Stimulated activated CD8-positive, alpha-beta memory T cell treated with anti-CD3 and anti-CD28 coated beads, Interleukin-4, amount 100 ng/mL, for 4 hours (primary cell): ENCODE measurements at places on chromosomes 1 and 21.
A peak's percentile ranks its signal among the peaks of the same experiment; 100 is the strongest.

- DNase-seq = no peak
These were observed 2.0 kb upstream of the GJC2 start for GRCh38 chr1:228147768-228148167.

GRCh38 chr1:210616356-210616755, 287.7 kb downstream of the HHAT start:
- no peak for DNase-seq

DNA sequence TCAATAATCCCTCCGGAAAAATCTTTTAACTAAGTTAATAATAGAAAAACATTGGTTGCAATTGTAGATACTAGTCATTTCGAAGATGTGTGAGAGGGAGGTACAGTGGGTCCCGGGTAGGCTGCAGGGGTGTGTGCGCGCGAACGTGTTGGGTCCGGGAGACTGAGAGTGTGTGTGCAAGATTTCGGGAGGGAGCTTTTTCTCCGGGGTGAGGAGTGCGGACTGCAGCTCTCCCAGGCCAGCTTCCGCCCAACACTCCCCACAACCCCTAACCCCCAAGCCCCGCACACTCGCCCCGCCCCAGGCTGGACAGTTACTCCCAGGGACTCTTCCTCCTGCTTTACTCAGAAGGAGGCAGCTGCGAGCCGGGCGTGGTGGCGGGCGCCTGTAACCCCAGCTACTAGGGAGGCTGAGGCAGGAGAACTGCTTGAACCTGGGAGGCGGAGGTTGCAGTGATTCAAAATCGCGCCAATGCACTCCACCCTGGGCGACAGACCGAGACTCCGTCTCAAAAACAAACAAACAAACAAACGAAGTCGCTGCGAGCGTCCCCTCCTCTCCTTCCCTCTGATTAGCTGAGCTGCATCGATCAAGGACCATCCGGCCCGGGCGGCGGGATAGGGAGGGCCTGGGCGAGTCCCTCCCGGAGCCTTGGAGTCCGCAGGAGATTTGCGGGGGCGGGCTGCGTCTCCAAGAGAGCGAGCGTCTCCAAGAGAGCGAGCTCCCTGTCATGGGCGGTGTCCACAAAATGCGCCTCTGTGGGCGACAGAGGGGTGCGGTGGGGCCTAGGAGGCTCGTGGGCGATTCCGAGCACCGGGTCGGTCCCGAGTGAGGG, 28.3 kb upstream of the PPM1J start:
- no peak for DNase-seq

DNA sequence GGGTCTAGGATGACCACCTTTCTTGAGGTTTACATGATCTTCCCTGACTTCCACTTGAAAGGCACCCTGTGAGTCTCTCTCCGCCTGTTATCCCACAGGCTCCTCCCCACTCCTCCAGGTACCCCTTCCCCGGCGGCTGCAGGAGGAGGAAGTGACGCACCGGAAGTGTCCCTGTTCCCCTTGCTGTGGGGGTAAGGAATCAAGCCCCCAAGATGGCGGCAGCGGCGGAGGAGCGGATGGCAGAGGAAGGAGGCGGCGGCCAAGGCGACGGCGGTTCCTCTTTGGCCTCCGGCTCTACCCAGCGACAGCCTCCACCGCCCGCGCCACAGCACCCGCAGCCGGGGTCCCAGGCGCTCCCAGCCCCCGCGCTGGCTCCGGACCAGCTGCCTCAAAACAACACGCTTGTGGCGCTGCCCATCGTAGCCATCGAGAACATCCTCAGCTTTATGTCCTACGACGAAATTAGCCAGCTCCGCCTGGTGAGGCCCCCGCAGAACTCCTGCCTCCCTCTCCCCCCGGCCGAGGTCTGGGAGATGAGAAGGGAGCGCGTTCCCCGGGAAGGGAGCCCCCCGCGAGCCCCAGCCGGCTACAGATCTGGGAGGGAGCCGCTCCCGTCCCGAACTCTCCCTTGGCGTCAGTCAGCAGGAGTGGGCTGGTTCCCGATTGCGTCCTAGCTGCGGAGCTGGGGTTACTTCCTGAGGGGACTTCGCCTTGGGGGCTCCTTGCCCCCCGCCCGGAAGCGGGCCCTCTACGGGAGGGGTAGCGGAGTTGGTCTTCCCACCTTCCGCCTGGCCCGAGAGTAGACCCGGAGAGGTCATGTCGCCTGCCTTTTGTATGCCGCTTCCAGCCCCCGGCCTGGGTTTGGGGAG, at the start of gene FBXO28:
Gene FBXO28 (plus strand): TSS at position 194 of the 869 bp plus-strand sequence. CDS start 19 bp downstream, at position 213.
- DNase-seq = peak; percentile 90

DNA sequence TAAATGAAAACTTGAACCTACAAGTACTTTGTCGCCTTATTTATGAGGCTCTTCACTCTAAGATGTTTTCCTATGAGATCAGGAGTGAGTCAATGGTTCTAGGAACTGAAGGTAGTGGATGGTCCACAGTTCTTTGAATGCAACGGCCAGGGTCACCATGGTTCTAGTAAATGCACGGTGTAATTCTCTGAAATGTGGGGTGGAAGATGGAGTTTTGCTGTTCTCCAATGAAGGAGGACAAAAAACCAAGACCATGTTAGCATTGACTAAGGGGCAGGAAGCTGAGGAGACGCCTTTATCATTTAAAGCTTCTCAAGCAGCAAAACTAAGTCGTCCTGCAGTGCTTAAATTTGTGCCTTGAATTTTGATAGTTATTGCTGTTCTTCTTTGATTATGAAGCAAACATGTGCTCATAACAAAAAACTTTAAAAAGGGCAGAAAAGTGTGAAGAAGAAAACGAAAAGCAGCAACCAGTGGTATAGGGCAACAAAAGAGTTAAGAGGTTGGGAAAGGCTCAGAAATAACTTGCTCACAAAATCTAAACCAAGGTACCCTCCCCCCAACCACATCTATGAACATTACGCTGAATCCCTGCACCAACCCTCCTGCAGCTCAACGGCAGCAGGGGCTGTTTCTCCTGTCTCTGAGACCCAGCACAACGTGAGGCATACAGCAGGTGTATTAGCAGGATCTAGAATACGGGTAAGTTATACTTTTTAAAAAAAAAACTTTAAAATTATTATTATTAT, 85.0 kb downstream of the MRPL37 start:
- DNase-seq = no peak

- no peak for DNase-seq
These were observed 8.4 kb upstream of the SLC37A1 start for GRCh38 chr21:42505090-42505726.

GRCh38 chr1:36602184-36602583, 119.5 kb upstream of the CSF3R start:
- DNase-seq = no peak
